ENCODE measurements at places on chromosomes 1 and 21.

GRCh38 chr1:41571041-41571440, 86.6 kb upstream of the EDN2 start:
- no peak for DNase-seq

GRCh38 chr21:44477131-44477530, 21.8 kb downstream of the LRRC3 start:
- no peak for DNase-seq

DNA sequence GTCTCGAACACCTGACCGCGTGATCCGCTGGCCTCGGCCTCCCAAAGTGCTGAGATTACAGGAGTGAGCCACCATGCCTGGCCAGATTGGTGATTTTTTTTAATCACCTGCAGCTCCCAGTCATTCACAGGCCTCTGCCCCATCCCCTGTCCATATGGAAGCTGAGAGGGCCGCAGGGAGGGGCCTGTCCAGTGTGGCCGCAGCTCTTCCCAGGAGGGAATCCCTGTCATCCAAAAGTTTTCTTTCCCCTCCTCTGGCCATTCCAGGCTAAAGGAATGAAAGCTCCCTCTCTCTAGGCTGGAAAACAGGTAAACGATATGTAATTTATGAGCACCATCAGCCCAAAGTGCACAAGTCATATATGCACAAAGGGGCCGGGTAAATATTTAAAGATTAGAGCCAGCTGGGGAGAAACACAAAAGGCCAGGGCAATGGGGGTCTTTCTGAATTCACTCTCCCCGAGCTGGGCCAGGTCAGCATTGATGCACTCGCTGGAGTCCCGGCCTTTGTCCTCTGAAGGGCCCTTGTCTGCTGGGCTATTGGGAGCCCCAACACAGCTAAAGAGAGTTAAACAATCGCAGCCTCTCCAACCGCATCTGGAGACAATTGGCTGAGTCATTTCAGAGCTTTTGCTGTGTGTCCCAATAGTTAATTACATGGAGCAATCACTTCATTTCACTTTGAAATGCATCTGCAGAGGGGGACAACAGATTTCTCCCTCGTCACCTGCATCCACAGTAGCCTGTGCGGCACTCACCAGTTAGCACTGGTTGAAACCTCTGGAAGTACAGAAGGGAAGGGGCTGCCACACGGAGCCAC, 3.8 kb upstream of the HES3 start:
- DNase-seq = no peak

DNA sequence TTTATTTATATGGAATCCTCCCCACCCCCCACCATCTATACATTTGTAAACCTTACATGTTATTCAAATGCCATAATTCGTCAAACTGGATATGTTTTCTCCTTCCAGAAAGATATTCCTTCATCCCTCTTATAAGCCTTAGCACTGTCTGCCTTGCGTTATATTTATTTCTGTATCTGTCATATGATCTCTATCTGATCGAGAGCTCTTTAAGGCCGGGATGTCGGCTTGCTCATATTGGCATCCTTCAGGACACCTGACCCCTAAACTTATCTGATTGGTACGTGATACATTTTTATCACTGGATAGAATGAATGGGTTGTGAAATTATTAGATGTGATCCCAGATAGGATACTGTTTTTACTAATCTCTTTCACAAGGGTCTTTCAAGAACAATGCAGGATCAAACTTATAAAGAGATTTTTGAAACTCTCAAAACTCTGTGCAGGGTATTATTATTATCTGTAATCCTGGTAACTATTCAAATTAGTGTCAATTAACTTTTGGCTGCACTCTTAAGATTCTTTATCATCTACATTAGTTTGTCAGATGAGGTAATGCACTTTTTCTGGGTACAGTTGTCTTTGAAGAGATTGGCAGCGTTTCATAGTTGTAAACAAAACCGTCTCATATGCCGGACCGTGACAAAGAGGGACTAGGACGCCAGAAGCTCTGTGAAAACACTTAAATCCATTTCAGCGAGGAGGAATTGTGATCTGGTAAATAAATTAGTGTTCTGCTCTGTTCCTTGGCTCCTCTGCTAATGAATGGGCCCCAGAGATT, 152.0 kb downstream of the KIF26B start:
- DNase-seq = no peak

- DNase-seq = no peak
Measured at GRCh38 chr21:38956521-38956855, 150.8 kb downstream of the ETS2 start.

- no peak for DNase-seq
Measured at GRCh38 chr1:161009602-161010211, 11.2 kb downstream of the F11R start.

DNA sequence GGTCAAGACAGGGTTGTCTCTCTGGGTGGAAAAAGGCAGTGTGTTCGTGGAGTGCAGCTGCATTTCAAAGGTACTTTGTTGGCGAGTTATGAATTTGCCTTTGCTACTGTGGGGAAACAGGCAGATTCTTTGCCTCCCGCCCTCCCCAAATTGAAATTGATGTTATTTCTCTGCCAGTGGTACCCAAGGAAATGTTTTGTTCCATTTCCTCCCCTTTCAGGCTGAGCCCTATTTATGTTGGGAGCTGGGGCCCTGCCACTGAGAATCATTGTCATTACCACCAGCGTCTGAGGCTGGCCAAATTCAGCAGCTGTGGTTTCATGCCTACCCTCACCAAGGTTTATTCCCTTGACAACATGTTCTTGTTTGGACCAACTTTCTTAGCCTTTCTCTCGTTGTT, 48.5 kb upstream of the OLIG2 start:
- DNase-seq = no peak

GRCh38 chr1:22365331-22366295, 86.0 kb upstream of the ZBTB40 start:
- DNase-seq = no peak

DNA sequence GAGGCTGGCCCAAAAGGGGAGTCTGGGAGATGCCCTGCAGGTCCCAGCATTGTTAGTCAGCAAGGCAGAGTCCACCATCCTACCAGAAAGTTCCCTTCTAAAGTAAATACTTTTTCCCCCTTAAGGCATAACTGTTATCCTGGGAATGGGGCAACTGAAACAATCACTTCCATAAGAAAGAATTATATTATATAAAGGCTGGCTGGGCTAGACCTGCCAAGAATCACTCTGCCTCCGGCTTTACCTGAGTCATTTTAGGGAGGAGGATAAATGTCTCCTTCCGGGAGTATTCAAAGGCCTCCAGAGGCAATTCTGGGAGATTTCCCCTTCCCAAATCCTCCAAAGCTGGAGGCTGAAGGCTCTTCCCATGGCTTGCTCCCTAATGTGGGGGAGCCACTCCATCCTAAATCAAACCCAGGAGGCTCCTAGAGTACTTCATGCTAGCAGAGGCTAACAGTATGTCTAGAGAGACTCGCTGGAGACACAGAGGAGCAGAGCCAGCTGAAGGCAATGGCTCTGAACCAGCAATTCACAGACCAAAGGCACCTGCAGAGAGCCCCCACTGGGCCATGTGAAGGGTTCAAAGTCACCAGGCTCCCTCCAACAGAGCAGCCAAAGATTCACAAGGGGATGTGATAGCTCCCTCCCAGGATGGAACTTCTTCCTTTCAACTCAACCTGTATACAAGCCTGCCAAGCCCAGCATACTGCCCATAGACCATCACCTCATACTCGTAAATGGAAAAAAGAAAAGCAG, 116.0 kb downstream of the ASTN1 start:
- no peak for DNase-seq

DNA sequence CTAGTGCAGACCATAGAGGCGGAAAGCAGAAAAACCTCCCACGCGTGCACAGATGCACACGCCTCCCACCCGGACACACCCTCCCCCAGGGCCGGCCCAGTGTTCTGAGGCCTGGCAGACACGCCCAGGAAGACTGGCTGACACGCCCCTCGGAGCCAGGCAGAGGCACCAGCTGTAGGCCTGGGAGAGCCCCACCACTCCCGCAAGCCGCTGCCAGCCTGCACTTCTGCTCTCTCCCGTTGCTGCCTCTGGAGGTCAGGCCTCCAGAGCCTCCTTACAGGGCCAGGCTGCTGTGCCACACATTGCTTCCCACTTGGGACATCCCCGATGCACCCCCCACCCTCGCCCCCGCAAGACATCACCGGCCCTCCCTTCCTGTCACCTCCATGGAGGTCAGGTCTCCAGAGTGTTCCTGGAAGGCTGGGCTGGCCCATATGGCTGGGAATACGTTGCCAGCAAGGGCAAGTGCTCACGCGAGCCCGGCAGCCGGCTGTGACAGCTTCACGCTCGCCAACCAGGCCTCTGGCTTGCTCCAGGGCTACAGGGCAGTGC, 40.4 kb downstream of the CASZ1 start:
- peak; percentile 79 for DNase-seq

DNA sequence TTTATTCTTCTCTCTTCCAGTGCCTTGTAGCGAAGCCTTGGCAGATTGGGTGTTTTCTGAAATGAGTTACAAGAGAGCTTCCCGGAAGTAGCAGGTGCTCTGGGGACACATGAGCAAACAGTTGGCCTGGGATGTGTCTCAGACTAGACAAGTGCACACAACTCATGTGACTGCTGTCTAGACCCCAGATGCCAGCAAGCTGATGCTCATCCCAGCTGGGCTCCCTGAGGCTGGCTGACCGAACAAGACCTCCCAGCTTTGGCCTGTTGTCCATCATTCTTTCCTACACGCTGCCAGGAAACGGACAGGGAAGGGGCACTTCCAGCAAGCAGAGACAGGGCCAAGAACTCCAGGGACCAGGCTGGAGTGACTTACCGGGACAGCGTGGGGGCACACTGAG, 18.7 kb upstream of the CSF1 start:
- DNase-seq = no peak

DNA sequence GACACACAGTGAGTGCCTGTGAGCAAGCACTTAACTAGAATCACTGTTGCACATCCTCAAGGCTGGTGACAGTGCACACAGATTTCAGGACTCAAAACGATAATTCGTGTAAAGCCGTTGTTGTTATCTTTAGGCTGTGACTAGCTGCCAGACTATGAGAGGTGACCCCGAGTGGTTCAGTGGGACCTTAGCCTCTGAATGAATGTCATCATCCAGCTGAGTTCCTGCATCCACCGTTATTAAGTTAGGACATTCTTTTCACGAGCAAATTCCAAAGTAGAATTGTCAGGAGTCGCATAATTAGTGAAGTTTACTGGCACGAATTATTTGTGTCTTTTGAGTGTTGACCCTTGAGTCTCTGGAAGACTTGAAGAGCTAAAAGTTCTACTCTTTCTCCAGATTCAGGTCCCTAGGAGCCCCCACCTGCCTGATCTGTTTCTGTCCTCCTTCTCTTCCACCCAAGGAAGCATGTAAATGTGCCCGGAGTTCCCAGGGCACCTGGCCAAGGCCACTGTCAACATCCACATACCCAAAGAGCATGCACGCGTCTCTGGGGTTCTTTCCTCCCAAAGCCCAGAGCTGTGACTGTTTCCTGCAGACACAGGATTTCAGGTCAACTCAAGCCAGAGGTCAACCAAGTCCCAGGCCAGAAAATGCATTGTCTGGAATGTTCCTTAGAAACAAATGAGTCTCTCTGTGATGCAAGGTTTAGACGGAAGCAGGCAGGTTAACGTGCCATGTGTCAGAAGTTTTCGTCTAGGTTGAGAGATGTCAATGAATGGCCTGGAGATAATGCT, 207.2 kb downstream of the TOMM20 start:
- no peak for DNase-seq

GRCh38 chr1:63914706-63915105, 140.9 kb downstream of the ROR1 start:
- DNase-seq = no peak

DNA sequence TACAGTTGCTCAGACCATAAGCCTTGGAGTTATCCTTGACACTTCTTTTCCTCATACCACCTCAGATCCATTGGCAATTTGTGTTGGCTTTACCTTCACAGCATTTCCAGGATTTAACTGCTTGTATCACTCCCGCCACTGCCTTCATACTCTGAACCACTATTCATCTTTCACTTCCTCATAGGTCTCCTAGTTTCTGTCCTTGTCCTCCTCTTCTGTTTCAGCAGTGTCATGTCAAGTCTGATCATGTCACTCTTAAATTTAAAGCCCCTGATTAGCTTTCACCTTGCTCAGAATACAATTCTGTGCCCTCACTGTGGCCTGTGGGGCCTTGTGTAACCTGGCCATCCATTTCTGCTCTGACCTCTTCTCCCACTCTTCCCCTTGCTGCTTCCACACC, 34.7 kb upstream of the C1orf115 start:
- DNase-seq = no peak

DNA sequence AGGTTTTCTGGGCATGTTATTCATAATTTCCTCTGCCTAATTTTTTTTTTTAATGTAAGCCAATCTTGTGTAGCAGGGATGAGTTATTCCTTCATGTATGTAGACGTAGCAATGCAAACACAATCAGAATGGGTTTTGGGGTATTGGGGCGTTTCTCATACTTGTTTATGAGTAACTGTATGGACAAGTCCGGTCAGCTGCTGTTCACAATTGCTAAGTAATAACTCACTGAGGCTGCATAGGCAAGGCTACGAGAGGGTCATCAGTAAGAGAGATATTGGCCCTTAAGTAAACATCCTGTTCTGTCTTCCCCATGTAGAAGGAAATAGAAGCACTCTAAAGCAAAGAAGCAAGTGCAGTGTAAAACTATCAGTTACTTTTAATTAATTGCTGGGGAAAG, 9.5 kb upstream of the TARS2 start:
- no peak for DNase-seq

DNA sequence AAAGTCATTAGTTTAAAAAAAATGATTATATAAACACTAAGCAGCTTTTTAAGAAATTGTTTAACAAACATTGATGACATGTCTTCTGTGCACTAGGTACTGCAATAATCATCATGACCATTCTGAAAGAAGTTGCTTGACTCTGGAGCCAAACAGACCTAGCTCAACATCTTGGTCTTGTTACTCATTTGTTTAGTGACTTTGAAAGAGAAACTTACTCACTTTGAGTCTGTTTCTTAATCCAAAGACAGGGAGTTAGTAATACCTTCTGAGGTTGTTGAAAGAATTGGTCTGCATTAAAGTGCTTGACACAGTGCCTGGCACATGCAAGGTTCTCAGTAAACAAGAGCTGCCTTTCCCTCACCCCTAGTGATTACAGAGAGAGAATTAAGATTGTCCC, 84.4 kb downstream of the SGIP1 start:
- no peak for DNase-seq

DNA sequence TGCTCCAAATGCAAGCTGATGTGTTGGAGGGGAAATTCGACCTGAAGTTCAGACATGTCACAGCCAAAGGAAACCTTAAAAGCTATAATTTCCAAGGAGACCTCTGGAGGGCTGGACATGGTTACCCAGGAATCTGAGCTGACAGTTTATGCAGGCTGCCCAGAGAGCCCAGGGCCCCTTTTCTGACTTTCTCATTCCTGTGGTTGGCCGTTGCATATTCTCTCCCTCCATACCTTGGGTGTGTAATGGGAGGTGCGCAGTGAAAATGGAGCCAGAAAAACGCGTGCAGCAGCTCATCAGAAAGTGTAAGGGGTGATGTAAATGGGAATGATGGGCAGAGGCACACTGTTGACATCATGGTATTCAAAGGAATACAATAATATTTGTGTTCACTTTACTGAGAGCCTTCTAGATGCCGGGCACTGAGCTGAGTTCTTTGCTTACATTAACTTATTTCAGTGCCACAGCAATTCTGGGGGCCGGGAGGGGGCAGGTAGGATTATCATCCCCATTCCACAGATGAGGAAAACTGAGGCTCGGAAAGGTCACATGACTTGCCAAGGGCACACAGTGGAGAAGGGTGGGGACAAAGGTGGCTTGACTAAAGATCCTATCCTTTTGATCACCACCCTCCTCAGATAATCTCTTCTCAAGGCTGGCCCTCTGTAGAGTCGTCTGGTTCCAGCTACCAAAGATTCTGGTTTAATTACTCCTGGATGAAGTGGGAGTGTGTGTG, 38.6 kb downstream of the KAZN start:
- DNase-seq = no peak
